ENCODE measurements at places on chromosomes 2 and 18.

DNA sequence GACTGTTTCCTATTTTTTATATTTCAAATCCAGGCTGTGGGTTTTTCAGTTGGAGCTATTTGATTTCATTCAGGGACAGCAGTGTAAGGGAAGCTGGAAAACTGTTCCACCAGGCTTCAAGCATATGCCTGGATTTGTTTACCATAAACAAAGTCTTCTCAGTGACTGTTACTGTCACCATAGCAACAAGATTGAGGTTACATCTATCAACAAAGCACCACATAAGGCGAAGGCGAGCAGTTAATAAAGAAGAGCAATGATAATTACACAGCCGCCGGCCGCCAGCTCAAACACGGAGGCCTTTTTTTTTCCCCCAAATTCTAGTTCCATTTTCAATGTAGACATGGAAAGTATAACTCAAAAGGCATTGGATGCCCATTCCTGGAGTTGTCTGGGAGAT is 553.7 kb upstream of the SYT4 start:
- DNase-seq, result no peak

DNA sequence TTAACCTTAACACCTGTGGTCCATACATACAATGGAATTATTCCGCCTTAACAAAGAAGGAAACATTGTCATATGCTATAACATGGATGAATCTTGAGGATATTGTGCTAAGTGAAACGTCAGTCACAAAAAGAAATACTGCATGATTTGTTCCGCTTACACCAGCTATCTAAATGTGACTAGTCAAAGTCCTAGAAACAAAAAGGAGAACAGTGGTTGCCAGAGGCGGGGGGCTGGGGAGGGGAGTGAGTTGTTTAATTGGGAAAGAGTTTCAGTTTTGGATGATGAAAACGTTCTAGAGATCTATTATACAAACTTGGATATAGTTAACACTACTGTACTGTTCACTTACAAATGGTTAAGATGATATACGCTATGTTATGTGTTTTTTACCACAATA is 72.0 kb downstream of the SPRED2 start:
- DNase-seq, result no peak

DNA sequence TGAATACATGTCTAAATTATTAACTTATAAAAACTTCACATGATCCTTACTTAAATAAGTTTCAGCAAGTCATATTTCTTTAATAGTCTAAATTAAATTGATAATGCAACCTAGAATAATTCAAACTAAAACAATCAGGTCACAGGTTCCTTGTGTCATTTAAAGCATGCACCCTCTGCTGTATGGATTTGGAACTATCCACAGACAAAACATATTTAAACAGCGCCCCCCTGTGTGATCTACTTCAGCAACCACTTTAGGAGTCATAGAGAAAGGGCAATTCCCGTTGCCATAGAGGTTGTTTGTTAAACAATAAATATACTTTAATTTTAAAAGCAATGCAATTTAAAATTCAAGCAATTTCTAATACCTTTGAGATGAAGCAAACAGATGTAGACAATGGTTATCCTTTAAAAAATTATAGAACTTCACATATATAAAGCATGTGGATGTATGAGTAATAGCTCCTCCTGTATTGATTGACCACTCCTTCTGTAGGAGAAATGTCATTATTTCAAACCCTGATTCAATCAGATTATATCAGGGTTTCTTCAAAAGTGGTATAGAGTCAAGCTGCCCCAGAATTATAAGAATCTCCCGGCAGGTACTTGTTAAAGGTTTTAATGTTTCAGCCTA is 21.2 kb downstream of the GRB14 start:
- DNase-seq, result no peak

DNA sequence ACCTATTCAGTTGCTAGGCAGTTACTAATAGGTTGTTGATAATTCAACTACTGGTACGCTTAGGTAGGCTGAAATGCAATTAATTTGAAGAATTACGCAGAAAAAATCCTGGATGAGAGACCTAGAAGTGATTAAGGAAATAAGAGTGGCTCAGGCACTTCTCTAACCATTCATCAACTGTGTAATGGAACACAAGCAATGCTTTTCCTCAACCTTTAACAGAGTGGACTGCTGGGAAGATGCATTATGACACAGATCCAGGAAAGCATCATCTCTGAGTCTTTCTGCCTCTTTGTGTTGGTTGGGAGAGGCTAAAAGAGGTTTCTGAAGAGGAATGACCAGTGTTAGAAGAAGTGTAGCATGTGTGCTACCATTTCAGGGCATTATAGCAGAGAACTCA is 992.2 kb downstream of the TSN start:
- DNase-seq, result no peak

DNA sequence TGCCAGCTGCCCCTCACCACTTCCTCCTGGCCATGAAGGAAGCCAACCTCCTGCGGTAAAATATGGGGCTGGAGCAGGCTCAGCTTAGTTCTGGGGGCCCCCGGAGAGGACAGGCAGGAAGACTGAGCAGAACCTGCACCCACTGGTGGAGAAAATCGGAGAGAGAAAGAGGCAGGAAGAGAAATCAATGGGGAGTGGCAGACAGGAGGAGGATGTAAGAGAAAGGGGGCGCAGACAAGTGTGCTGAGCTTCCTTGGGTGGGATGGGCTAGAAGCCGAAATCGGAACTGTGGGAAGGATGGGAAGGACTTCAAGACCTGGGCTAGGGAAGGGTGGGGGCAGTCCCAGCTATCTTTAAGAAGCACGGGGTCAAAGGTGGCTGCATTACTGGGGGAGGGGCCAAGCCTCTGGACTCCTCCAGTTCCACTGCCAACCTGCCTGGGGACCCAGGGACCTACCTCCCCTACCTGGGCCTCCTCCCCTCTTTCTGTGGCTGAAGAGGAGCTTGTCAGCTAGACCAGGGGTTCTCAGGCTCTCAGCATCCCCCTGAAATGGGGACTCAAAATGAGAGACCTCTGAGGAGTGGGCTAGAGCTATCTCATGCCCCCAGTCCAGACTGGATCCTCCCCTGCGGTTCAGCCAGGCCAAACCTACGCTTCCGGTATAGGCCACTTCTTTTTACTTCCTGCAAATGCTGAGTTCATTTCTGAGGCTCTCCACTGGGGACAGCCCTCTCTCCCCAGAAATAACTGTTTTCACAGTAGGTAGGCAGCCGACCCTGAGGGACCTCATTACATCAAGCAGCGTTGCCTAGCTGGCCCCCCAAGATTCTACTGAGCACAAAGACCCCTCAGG is 33.6 kb upstream of the B3GNT7 start:
- DNase-seq, result no peak

DNA sequence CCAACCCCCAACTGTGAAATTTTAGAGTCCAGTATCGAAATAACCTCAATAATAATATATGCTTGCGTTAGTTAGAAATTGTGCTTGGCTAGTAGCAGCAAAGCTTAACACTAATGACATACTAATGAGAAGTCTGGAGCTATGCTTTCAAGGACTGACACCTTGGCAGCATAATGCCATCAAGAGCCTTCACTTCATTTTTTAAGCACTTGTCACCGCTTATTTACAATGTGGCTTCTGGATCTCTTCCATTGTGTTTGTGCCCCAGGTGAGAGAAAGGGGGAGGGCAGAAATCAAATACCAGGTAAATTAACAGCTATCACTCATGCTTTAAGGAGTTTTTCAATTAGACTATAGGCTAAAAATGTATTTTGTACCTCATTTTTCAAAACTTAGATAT is 101.5 kb downstream of the CDH7 start:
- DNase-seq, result no peak

DNA sequence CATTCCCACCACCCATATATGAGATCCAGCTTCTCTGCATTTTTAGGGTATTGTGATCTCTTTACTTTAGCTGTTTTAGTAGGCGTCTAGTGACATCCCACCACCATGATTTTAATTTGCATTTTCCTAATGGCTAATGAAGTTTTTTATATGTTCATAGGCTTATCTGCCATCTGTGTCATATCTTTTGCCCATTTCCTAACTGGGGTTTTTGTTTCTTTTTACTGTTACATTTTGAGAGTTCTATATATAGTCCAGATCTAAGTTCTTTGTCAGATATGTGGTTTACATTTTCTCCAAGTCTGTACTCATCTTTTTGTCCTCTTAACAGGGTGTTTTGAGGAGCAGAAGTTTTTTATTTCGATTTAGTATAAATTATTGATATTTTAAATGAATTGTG is 39.6 kb downstream of the PTPN2 start:
- no peak for DNase-seq

DNA sequence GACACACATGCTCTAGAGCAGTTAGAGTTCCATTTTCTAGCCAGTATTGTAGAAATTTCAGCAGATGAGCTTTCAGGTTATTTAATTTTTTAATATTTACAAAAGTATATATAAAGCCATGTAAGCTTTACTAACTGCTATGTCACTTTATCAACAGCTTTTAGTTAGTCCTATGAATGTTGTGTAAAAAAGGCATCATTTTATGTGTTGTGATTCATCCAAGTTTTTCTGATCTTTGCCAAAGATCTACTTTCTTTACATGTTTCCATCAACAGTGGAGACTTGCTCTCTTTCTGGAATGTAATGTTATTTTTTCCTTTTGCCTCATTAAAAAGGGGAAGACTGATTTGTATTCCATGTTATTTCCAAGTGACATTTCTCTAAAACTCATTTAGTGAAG is 125.2 kb upstream of the TFPI start:
- DNase-seq, result no peak

DNA sequence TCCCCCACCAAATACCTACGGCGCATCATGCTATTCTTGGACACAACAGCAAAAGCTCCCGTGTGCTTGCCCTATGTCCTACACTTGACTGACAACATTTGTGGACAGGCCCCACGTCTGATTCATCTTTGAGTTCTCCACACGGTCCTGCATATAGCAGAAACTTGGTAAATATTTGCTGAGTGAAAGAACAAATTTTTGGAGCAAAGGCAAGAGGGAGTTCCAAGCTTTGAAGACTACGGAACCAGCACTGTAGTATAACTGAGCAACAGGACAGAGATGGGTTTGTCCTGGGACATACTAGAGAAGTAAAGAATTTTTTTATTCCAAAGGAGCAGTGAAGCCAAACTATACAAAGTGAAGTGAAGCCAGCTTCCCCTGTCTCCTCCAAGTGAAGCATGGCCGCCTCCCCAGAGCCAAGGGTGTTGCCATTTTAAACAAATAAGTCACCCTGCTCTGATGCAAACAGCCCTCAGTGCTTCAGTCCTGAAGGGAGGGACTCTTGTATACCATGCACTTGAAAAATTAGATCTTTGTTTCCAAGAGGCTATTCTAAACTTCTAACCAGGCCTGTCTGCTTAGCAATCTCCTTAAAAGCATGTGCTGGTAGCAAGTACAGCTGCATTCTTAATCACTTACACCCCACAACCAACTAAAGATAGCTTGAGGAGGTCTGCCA is 35.9 kb downstream of the SPRED2 start:
- no peak for DNase-seq

- no peak for DNase-seq
These were observed 32.9 kb upstream of the CCDC93 start for GRCh38 chr2:118046634-118047210.

DNA sequence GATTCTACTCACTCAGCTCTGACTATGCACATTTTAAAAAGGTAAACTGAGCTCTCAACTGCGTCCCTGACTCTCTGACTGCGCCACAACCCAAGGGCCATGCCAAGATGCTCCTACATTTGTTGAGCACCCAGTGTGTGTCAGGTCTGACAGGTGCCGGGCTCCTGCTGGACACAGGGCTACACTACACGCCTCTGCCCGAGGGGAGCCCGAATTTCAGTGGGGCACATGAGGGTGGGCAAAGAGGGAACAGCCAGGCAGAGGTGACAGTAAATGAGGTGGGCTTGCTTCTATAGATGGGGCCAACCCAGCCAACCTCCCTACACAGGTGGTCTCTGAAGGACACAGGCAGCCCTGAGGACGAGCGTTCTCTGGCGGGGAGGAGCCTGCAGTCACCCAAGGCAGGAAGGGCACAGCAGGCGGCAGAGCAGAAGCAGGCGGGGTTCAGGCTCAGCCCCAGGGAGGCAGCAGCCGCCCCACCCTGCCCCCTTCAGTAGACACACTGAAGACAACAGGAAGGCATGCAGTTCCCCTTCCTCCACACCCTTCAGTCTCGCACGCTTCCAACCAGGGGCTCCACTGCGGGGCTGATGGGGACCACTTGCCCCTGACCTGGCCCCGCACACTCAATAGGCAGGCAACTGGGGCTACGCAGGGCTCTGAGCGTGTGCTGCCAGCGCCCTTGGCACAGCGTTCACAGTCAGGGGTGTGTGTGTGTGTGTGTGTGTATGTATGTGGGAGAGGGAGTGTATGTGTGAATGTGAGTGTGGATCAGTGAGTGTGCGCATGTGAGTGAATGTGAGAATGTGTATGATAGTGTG is 98.4 kb downstream of the UXS1 start:
- DNase-seq, result peak; percentile 60

GRCh38 chr2:15555760-15556193 is 5.4 kb downstream of the NBAS start:
- DNase-seq, result no peak

DNA sequence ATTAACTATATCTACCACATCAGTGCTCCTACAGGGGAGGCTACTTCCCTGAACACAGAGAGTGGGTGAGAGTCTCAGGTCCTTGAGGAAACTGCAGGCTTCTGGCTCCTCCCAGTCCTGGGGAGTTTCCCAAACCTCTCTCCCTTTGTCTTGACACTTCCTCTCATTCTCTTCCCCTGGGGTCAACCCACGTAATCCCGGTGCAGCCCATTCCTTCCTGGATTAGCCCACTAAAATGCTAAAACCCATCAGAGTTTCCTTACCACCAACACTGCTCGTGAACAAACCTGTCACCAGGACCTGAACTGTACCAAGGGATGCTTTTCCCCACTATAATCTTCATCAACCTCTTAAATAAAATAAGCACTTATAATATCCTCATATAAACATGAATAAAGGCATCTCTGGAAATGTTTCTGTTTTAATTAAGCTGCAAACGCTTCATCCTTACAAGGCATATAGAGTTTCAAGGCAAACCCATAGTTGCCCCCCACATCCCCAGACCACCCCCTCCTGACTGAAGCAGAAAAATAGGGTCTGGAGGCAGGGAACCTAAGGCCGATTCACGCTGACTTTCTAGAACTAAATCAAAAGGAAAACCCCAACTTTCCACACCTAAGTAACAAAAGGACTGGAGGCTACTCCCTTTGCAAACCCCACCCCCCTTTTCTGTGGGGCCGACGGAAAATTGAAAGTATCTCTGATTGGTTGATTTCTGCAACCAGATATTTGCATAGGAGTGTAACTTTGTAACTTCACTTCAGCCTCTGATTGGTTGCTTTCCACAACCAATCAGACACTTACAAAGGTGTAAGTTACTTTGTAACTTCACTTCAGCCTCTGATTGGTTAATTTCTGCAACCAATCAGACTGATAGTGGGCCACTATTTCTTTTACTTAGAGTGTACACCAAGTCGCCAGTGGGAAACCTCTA is 19.0 kb downstream of the TMSB10 start:
- no peak for DNase-seq

GRCh38 chr2:105597806-105598803 is 146.6 kb upstream of the NCK2 start:
- no peak for DNase-seq

DNA sequence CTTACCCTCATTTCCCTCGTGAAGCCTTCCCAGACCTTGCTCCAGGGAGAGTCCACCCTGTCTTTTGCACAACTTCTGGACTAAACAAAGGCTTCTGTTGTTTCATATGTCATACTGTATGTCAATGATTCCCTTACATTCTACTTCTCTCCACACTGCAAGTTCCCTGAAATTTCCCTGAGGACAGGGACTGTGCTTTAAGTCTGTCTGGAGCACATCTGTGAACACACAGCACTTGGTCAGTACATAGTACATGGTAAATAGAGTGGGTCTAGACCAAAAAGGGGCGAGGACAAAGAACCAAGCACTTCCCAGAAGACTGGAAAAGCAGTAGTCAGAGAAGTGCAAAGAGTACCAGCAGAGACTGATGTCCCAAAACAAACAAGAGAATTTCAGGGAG is 23.7 kb upstream of the IMPA2 start:
- DNase-seq, result no peak

GRCh38 chr2:201156640-201157039 is 26.3 kb upstream of the CASP10 start:
- no peak for DNase-seq
